Dorsolateral prefrontal cortex (tissue), 122 donors: ENCODE measurements at places on chromosomes 3 and 15. TPM values are rescaled to one million over a fixed set of nuclear protein-coding genes. Genes with fewer than 3 reads are reported as not detected.

Gene ADGRG7
- total RNA-seq: not detected

Gene GOLGA6A
- total RNA-seq: 0.37 TPM

Gene RBPMS2
- total RNA-seq: 1.9 TPM

Gene TRIM42
- not detected for total RNA-seq

Gene TMC3
- total RNA-seq: 0.28 TPM

GRCh38 chr15:64686130-64686735 lies 89.2 kb downstream of the RBPMS2 start:
- no peak for DNase-seq

DNA sequence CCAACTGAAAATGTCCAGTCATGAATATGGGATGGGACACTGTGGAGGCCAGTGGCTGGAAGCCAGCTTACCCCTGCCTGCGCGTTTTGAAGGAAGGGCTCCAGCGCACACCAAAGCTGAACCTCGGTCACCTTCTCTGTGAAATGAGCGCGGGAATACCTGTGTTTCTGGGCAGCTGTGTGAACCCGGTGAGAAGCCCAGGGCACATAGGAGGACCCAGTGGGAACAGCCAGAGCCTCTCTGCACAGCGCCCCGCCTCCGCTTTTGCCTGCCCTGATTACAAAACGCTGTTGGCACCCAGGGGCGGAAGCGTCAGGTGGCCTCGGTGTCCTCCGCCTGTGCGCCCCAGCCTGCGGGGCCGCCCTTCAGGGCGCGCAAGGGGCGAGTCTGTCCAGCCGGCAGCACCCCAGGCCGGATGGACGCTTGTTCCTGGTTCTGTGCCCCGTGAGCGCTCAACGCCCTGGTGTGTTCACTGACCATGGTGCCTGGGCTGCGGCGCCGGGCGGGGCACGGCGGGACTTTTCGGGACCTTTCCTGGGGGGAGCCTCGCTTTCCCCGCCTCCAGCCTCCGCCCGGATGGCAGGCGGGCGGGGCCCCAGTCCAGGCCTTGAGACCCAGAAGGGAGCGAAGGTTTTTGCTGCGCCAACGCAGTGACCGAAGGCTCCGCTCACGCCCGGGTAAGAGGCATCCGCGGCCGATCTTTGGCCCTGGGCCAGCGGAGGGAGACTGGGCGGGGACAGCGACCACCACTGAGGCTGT lies at the start of gene SQOR:
SQOR (plus strand) TSS at position 598 of the 759 bp plus-strand sequence. CDS start 23,895 bp downstream, outside the sequence.
- peak; percentile 44 for DNase-seq

- no peak for DNase-seq
These were observed 65.9 kb upstream of the LCTL start for GRCh38 chr15:66631616-66632263.

- no peak for DNase-seq
These were observed 473.3 kb upstream of the NR2F2 start for GRCh38 chr15:95857124-95857757.

DNA sequence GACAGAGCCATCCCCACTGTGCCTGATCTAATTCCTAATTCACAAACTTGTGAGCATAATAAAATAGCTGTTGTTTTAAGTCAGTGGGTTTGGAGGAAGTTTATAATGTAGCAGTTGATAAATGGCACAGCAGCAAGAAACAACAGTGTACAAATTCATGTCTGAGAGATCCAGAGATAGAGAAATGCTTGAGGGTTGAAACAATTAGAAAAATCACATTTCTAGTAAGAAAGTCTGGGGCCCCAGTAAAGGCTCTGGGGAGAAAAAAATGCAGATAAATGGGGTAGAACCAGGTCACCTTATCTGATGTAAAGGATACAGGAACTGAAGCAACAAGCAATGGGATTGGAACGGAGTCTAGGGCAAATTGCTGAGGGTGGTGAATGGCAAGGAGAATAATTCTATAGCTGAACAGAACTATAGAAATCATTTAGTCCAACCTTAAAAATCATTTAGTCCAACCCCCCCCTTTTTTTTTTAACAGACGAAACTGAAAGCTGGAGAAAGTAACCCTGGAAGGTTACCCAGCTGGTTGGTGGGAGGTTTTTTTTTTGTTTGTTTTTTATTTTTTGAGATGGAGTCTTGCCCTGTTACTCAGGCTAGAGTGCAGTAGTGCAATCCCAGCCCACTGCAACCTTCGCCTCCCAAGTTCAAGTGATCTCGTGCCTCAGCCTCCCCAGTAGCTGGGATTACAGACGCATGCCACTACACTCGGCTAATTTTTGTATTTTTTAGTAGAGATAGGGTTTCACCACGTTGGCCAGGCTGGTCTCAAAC lies 14.3 kb upstream of the SHQ1 start:
- no peak for DNase-seq

DNA sequence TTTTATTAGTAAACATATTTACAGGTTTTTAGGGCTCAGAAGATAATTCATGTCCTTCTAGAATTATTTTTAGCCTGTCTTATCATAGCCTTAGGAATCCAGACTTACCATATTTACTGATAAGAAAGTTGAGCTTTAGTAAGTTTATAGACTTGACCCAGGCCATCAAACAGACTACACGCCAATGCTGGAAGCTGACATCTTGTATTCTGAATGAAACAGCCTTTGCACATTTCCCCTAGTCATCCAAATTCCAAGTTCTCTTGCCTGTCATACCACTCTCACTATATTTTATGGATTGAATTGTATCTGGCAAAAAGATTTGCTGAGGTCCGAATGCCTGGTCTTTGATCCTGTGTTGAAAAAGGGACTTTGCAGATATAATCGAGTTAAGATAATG lies 58.6 kb downstream of the DRD3 start:
- DNase-seq: no peak

- DNase-seq: no peak
These were observed 7.4 kb upstream of the DLG1 start for GRCh38 chr3:197305854-197306253.

DNA sequence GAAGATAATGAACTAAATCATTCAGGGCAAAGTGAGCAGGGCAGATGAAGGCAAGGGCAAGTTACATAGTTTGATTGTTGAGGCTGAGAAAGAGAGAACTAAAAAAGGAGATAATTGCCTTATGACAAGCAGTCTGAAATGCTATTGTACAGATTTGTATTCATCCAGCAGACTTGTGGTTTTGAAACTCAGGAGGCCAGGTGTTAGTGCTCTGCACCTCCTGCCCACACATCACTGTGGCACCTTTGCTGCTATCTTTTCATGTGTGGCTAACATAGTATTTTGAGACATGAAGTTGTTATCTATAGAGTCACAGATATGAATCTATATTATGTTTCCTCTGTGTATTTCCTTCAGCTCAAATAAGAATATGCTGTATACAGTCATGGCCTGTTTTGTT lies 24.3 kb upstream of the SUCLG2 start:
- DNase-seq: no peak

DNA sequence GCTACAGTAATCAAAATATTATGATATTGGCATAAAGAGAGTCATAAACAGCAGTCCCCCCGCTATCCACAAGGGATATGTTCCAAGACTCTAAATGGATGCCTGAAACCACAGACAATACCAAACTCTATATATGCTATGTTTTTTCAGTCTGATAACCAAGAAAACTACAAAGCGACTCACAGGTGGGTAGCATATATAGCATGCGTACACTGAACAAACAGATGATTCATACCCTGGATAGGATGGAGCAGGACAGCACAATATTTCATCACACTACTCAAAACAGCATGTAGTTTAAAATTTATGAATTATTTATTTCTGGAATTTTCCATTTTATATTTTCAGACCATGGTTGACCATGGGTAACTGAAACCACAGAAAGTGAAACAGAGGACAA lies 87.0 kb upstream of the PPP2R3A start:
- DNase-seq: no peak

DNA sequence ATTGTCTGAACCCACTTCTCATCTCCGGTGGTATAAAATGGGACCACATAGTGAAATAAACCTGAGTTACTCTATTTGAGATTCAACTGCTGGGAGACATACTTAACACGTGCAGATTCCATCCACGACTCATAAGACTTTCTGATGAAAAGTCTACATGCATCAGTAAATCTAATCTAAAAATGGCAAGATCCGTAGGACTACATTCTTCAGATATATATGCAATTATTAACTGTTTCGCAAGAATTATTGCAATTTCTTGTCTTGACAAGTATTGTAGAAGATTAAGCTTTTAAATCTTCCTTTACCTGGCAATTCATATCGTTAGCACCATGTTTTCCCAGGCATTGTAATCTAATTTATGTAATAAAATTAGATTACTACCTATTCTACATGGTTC lies 718.7 kb upstream of the CBLB start:
- no peak for DNase-seq

GRCh38 chr15:99662903-99663302 lies 70.3 kb downstream of the LYSMD4 start:
- DNase-seq: no peak

DNA sequence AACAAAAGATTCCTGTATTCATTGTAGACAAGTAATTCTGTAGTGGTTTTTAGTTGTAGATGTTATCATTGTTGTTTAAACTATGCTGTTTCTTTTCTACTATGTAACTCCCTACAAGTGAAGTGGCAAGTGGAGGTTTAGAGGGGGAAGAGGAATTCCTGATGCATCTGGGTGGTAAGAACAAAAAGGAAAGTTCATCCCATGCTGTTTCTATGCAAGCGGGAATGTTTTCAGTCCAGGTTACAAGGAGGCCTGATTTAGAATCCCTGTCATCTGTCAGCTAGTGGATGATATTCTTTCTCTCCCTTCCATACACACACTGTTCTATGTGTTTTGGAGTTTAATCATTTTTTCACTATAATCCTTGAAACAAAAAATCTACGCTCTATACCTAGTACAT lies 67.4 kb downstream of the IMPG2 start:
- no peak for DNase-seq

- no peak for DNase-seq
These were observed 331.8 kb downstream of the LRTM1 start for GRCh38 chr3:54596087-54596486.

DNA sequence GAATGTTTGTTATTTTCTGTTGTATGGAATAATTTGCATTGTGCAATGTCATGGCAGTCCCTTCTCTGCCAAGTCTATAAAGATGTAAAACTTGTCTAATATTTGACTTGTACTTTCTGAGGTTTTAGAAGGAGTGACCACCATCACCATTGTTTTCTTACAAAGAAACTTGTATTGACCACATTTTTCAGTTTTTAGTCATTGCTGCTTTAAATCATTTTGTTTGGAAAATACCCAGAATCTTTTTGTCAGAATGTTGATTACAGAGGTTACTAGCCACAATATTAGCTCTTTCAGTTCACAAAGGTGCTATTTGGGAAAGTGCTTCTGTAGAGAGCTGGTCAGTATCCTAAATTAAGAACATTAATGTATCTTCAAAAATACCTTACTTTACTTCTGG lies 532.4 kb upstream of the GBE1 start:
- DNase-seq: no peak

- no peak for DNase-seq
These were observed 1.7 kb upstream of the PCOLCE2 start for GRCh38 chr3:142890592-142890991.

DNA sequence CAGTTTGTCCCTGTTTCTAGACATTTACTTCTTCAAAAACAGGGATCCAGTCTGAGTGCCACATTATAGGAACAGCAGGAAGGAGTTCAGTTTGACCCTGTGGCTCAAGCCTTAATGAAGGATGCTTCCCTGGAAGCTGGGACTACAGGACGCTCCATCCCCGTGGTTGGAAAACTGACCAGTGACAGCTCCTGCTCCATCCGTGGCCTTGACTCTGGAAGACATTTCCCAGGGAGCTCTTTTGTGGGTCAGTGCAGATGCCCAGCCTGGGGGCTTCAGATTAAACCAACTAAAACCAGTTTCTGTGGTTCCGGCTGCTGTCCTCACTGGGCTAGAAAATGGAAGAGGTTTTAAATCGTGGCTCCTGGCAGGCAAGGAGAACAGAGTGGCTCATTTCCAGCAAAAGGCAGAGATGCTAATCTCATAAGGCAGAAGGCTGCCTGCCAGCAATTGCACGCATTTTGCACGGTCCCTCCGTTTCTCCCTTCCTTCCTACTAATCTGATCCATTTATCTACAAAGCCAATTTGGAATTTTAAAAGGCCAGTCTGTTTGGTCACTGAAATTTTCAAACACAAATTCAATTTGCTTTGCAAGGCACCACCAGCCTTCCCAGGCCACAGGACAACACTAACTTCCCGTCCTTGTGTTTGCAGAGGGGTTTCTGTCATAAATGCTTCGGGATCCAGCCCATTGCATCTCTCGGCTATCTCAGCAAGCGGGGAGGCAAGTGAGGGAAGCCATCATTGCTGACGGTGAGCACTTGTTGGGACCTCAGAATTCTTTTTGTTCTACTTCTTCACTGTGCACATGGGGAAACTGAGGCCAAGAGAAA lies 6.2 kb upstream of the SSUH2 start:
- DNase-seq: no peak

- DNase-seq: no peak
These were observed 66.4 kb upstream of the MYO5C start for GRCh38 chr15:52361975-52362494.

GRCh38 chr15:83287541-83288027 lies 3.1 kb upstream of the BNC1 start:
- DNase-seq: no peak

GRCh38 chr15:92580933-92581445 lies 74.6 kb downstream of the FAM174B start:
- no peak for DNase-seq

- DNase-seq: no peak
These were observed 80.5 kb upstream of the PLXND1 start for GRCh38 chr3:129686941-129687340.

GRCh38 chr3:14890476-14890875 lies 56.9 kb upstream of the NR2C2 start:
- DNase-seq: no peak

- no peak for DNase-seq
These were observed 1.8 kb downstream of the BCL6 start for GRCh38 chr3:187743195-187744141.

GRCh38 chr3:141386611-141387111 lies 18.4 kb downstream of the ZBTB38 start:
- DNase-seq: peak; percentile 66

DNA sequence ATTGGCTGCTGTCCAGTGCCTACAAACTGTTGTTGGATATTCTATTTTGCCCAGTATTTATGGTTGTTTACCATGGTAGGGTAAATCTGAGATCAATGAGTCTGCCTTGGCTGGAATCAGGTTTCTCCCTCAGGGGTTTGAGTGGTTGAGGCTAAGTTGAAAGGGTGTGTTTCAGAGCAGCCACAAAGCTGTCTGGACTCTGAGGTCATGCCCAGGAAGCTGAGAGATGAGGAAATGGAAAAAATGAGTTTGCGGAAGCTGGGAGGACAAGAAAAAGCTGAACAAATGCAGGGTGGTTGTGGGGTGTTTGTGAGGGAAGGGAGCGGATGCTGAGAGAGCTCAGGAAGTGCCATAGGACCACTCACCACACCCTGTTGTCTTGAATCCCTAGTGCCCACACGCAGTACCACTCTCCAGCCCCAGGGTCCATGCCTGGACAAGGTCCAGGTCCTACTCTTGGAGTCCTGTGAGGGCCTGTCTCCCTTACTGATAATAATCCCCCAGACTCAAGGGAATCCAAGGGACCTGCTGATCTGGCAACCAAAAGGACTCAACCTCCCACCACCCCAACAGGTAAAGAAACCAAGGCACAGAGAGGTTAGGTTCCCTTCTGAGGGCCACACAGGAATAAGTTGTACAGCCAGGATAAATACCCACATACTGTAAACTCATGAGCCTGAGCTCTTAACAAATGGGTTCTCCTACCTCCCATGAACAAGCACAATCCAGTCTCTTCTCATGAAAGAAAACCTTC lies 81.6 kb downstream of the PPCDC start:
- DNase-seq: no peak

- no peak for DNase-seq
These were observed 16.4 kb upstream of the BOC start for GRCh38 chr3:113194823-113195401.
